Inflammatory macrophage (primary cell): ENCODE measurements at places on chromosomes 7 and 10.

DNA sequence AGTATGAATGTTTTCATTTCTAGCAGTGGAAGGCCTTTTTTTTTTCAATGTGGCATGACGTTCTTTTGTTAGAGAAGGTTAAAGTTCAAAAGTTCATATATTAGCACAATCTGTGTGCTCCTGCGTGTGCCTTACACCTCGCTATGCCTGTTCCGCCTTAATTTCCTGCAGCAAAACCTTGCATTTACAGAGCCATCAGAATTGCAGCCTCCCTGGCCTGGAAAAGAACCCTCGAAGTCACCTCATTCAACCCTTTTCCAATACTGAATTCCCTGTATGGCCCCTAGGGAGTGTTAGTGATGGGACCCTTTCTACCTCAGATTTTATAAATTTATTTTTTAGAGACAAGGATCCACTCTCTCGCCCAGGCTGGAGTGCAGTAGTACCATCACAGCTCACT, 103.5 kb upstream of the ZNF438 start:
- no peak for DNase-seq

GRCh38 chr10:131345691-131346090, 34.2 kb upstream of the TCERG1L start:
- DNase-seq, result no peak

DNA sequence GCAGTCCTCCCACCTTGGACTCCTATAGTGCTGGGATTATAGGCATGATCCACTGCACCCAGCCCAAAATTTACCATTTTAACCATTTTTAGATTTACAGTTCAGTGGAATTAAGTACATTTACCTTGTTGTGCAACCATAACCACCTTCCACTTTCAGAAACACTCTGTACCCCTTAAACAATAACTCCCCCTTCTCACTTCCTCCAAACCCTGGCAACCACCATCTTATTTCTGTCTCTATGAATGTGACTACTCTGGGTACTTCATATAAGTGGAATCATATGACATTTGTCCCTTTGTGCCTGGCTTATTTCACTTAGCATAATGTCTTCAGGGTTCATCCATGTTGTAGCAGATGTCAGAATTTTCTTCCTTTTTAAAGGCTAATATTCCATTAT, 33.6 kb downstream of the SUFU start:
- DNase-seq, result no peak

DNA sequence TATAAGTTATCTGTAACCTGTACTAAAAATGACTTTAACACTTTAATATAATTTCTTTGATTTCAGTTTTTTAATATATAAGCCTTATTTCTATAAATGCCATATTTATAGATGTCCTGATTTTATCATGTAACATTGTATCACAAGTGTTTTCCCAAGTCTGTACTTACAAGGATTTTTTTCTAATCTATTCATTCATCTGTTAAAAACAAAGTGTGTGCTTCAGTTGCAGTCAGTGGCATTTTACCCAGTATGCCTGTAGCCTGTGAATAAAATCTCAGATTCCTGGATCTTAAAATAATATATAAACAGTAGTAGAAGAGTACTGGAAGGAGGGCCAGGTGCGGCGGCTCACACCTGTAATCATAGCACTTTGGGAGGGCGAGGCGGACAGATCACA, 17.4 kb downstream of the PRKRIP1 start:
- no peak for DNase-seq

- peak; percentile 72 for DNase-seq
Measured at GRCh38 chr7:105268511-105269392, 120.0 kb downstream of the SRPK2 start.

DNA sequence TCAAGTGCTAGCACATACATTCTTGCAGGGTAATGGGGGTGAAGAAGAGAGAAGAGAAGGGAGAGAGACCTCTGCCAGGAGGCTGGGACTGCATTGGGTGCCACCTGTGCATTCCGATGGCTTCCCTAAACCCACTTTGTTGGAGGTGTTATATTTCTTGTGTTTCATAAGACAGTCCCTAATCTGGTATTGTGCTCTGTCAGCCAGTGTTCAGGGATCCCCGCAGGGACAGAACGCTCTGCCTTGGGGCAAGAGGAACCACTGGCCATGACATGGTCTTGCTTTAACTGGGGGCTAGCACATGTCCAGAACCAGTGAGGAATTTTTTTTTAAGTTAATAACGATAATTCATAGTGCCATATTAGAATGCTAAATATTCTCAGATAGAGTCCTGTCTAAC, 365.2 kb upstream of the GALNT17 start:
- no peak for DNase-seq

DNA sequence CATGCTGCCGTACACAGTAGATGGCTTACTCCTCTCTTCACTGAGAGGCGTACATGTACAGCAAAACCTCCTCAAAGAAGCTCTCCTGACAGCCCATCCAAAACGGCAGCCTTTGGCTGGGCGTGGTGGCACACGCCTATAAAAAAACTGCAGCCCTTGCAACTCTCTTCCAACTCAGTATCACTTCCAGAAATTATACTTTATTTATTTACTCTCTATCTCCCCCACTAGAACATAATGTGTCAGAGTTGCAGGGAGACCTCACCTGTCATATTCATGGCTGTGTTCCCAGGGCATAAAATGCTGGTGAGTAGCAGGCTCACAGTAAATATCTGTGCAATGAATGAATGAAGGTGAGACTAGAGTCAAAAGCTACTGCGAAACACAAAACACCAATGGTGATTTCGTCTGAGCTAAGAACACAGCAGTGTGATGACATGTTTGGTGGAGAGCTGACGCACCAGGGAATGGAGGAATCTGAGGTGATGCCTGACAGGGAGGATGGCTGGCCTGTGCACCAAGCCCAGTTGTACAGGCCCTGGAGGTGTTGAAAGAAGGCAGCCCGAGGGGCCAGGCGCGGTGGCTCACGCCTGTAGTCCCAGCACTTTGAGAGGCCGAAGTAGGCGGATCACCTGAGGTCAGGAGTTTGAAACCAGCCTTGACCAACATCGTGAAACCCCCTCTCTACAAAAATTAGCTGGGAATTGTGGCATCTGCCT, 55.3 kb downstream of the COBL start:
- DNase-seq, result no peak

- DNase-seq, result peak; percentile 55
Measured at GRCh38 chr7:92835851-92836488, 403 bp downstream of the CDK6 start.

GRCh38 chr7:71300086-71300485, 168.1 kb downstream of the GALNT17 start:
- no peak for DNase-seq

DNA sequence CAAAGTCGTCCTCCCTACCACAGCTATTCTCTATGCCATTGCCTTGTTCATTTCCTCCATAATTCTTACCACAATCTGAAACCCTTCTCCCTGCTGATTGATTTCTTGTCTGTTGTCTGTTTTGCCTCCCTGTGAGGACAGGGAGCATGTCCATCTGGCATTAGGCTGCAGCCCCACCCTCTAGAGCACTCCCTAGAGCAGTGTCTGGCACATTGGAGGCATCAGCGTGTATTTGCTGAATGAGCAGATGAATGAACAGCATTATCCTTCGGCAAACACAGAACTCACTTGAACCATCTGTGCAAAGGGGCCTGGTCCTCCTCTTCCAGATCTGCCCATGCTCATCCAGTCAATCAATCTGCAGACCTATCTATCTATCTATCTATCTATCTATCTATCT, 5.1 kb upstream of the DMBT1 start:
- DNase-seq, result no peak

- DNase-seq, result no peak
Measured at GRCh38 chr7:82019551-82020475, 250.0 kb upstream of the HGF start.

GRCh38 chr10:48343921-48344598, 37.6 kb downstream of the MAPK8 start:
- DNase-seq, result no peak

GRCh38 chr10:4473977-4474376, 352.0 kb upstream of the AKR1E2 start:
- DNase-seq, result no peak

DNA sequence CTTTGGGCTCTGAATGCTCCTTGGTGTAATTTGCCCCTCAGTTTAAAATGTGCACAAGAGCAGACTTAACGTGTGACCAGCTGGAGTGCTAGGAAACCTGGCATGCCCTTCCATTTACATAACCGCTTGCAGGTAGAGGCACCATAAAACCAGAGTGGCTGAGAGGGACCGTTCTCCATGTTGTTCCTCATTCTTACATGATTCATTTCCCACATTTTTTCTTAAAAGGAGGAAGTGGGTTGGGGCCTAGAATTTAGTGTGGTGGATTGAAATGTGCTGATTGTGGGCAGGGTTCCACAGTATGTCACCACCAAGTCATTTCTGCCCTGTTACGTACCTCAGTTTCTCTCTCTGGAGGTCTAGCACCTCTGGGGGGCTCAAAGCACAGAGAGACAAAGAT, 375.8 kb upstream of the VSTM2A start:
- no peak for DNase-seq

DNA sequence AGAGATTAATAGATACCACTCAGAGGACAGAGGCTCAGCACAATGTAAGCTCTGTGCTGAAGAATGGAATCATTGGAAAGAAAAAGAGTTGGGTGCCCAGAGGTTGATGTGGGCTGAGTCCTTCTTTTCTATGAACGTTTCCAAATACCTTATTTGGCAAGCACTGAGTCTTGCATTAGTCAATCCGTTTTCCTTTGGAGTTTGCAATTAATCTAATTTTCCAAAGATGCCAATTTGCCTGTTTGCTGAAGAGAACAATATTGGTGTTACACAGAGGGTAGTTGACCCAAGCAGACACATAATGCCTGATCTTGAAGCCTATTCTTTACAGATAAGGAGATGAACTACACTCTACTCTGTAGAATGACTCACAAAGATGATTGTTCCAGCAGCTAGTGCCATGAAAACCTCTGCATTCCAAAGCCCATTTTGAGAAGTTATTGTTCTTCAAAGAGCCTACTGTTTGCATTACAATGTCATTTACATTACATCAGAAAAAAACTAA, 55.4 kb upstream of the MET start:
- DNase-seq, result no peak

DNA sequence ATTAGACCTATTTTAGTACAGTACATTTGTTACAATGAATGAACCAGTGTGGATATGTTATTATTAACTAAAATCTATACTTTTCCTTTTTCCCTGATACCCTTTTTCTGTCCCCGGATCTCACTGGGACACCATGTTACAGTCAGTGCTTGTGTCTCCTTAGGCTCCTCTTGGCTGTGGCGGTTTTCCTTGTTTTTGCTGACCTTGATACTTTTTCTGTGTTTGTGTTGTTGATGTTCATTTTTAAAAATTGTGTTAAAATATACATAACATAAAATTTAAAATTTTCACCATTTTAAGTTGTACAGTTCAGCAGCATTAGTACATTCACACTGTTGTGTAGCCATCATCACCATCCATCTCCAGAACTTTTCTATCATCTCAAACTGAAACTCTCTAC, 54.2 kb upstream of the OSBPL3 start:
- DNase-seq, result no peak

DNA sequence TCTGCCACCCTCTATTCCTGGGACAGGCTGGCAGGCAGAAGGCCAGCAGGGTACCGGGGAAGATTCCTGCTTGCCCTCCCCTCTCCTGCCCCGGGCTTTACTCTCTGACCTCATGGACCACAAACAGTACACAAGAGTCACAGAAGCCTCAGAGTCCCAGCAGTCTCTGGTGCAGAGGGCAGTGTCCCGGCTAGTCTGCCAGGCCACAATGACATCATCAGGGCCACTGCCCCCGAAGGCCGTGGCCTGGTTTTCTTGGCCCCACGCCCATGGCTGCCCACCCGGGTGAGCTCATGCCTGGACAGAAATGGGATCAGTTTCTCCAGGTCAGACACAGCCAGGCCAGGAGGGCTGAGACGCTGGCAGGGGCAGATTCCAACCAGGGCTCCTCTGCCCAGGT, 91.9 kb downstream of the MYL10 start:
- DNase-seq, result peak; percentile 5

DNA sequence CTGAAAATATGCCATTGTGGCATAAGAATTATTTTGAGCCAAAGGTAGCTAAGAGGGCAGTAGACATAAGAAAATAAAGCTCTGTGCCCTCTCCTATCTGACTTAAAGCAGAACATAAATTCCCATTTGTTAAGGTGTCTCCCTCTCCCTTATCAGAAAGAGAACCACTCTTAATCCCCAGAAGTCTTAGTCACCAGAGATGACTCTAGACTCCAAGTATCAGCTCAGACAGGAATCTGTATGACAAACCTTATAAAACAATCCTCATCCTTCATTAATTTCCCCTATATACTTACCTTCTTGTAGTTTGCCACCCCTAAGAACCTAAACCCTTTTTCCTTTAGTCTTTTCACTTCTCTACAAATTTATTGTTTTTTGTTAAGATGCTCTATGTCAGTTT, 21.8 kb upstream of the PIP4K2A start:
- DNase-seq, result no peak

GRCh38 chr10:67609996-67610793, 85.8 kb downstream of the CTNNA3 start:
- no peak for DNase-seq

DNA sequence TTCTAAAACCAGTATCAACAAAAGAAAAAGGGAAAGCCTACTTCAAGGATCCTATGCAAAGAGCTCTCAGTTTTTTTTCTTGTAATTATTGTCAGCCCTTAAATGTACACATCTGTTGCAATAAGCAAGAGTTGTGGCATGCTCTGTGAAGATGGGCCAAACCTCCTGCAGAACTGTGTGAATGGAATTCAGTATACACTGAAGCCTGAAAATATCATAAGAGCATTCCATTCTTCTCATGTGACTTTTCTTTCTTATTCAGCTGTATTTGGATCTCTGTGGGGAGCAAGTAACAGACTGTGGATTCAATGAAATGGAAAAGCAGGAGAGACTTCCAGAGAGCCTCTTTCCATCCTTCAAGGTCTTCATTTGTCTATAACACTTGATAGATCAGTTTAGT, 130.7 kb downstream of the SAMD9 start:
- DNase-seq, result no peak

DNA sequence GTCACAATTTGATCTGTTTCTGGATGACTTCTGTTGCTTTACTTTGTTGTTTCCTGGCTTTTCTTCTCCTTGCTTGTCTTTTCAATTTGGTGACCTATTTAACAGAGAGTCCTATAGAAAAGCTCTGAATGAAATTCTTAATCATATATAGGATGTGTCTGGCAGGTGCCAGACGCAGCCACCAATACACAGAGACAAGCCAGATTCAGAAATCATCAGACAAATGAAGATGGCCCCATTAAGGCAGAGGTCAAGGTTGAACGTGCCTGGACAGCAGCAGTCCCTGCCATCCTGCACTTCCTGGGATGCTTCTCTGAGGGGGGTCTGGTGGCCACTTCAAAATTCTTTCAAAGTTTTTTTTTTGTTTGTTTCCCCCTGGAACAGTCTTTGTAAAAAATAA, 846.7 kb upstream of the COBL start:
- no peak for DNase-seq

- DNase-seq, result no peak
Measured at GRCh38 chr10:124287071-124287685, 131.5 kb downstream of the OAT start.

DNA sequence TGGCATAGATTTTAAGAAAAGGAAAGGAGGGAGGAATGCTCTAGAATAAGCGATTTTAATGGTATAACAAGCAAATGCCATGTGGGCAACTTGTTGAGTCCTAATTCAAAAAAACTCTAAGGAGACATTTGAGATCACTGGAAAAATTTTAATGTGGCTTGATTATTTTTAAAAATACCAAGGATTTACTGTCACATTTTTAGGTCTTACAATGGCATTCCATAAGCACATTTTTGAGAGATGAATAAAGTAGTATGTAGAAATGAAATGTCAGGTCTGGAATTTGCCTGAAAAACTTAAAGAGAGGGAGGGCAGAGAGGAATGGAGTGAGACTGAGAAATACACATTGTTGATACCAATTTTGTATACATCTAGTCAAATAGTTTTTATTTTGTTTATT, 20.3 kb downstream of the NCAPG2 start:
- no peak for DNase-seq

GRCh38 chr10:7944215-7944480, 110.3 kb upstream of the GATA3 start:
- no peak for DNase-seq
